Mammary microvascular endothelial cell (primary cell): ENCODE measurements at places on chromosomes 3 and 15. TPM values are rescaled to one million over a fixed set of nuclear protein-coding genes. Genes with fewer than 3 reads are reported as not detected.

CDHR4 gene
- not detected in 2 replicates for total RNA-seq

IL16 gene
- 1.3 and 2.1 TPM in 2 replicates for total RNA-seq

HRH1 gene
- 11.2 and 12.3 TPM in 2 replicates for total RNA-seq

LDHAL6B gene
- not detected in 2 replicates for total RNA-seq

MBD4 gene
- 16.5 and 16.8 TPM in 2 replicates for total RNA-seq

ASB14 gene
- total RNA-seq: not detected in 2 replicates

CRYGS gene
- 0.13 and 0.69 TPM in 2 replicates for total RNA-seq

POU1F1 gene
- not detected in 2 replicates for total RNA-seq

VIPR1 gene
- total RNA-seq: not detected in 2 replicates

SYNPR gene
- total RNA-seq: not detected in 2 replicates

SLC12A1 gene
- not detected in 2 replicates for total RNA-seq
